Substantia nigra (tissue), 51 donors: ENCODE measurements at places on chromosomes 6 and 20.

- DNase-seq: no peak
Measured at GRCh38 chr6:40762981-40763380, 175.8 kb upstream of the LRFN2 start.

DNA sequence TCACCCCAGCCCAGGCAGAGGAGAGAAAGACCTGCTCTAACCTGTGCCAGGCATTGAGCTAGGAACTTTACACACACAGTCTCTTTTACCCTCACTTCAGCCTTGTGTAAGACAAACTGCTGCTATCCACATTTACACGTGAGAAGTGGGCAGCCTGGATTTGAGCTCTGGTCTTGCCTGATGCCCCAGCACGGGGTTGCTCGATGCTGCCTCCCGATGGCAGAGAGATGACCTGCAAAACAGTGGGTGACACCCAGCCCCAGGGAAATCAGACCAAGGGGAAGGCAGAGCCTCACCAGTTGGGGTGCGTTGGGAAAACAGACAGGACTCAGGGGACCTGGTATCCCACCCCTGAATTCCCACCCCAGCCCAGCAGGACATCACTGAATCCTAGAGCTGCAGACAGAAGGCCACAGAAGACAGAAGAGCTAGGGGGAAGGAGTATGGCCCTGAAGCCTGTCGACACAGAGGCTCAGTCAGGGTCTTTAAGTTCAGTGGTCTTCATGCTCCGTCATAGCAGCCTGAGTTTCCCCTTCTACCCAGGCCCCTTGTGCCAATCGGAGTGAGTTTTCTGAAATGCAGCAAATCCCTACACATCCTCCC, 990 bp downstream of the BPI start:
- DNase-seq: no peak

GRCh38 chr6:154950979-154951344, 44.2 kb upstream of the TIAM2 start:
- DNase-seq: no peak

- no peak for DNase-seq
Measured at GRCh38 chr6:160355001-160355400, 6.8 kb downstream of the SLC22A3 start.

DNA sequence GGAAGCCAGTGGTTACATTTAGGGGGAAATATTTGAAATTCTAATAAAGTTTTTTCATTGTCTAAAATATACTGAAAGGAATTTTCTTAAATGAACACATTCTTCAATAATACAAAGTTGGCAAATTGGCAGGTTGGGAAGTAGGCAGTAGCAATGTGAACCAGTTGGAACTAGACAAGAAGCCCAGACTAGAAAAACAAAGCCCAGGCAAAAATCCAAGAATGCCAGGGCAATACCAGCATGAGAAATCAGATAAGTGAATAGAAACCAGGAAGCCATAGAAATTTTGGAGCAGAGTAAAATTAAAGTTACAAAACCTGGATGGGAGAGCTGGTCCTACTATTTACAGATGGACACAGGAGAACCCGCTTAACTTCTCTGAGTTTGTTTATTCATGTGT, 52.2 kb downstream of the TPBG start:
- no peak for DNase-seq

GRCh38 chr20:13685623-13686022, 46.9 kb upstream of the TASP1 start:
- no peak for DNase-seq

GRCh38 chr20:37309936-37310590, 20.6 kb downstream of the MANBAL start:
- DNase-seq: no peak

DNA sequence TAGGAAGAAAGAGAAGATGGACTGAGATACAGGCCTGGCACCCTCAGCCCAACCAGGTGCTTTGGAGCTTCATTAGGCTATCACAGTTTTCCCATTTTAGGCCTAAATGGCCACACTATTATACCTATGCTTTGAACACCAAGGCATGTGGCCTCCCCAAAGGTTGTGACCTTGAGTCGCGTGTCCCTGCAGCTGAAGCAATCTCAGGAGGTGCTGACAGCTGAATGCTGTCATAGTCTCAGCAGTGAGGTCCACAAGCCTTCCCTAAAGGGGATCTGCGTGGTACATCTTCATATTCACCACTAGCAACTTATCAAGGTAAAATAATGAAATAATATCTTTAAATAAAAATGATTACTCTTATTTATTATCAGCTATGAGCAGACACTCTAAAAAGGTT, 707.9 kb upstream of the NRSN1 start:
- DNase-seq: no peak

DNA sequence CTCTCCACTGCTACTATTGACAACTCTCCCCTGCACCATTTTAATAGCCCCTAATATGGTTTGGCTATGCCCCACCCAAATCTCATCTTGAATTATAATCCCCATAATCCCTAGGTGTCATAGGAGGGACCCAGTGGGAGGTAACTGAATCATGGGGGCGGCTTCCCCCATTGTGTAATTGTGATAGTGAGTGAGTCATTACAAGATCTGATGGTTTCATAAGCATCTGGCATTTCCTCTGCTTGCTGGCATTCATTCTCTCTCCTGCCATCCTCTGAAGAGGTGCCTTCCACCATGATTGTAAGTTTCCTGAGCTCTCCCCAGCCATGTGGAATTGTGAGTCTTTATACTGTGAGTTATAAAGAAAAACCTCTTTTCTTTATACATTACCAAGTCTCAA, 74.1 kb upstream of the TCF21 start:
- DNase-seq: no peak

GRCh38 chr6:5674141-5674540, 332.6 kb downstream of the NRN1 start:
- no peak for DNase-seq

GRCh38 chr20:13953227-13953626, 37.2 kb downstream of the SEL1L2 start:
- DNase-seq: no peak

GRCh38 chr6:44057238-44057930, 69.9 kb downstream of the MRPL14 start:
- DNase-seq: no peak

DNA sequence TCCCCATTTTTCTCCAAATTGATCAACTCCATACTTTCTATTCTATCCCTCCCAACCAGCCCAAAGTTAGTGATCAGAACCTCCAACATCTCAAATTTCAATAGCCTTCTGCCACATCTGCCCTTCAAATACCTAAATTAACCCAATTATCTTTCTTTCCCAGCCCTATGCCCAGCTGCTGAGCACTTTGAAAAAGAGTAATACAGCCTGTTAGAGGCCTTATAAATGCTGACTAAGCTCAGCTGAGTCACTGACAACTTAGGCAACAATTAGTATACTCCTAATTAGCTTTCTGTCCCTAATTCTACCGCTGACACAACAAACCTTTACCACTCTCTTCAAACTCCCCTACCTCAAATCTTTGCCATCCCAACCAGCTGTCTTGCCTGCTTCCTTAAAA, 23.5 kb downstream of the RUNX2 start:
- DNase-seq: no peak
